ENCODE measurements at places on chromosomes 2 and 18. TPM values are rescaled to one million over a fixed set of nuclear protein-coding genes. Genes with fewer than 3 reads are reported as not detected.

The KCNE4 gene
- 2.8 TPM for polyA plus RNA-seq

The CAPN13 gene
- 18.3 TPM for polyA plus RNA-seq

The SGPP2 gene
- 0.80 TPM for polyA plus RNA-seq

- H3K36me3 ChIP-seq, result no peaks in the 10 kb centered on the region
- no peaks in the 10 kb centered on the region for H3K27me3 ChIP-seq
- H3K4me1 ChIP-seq, result no peaks in the 10 kb centered on the region
- H3K27ac ChIP-seq, result no peak overlapping the region
Observed at GRCh38 chr2:230976671-230977171, 19.2 kb upstream of the SPATA3 start.

- peak; percentile 12 for DNase-seq
- no peak overlapping the region for H3K4me3 ChIP-seq
- H3K4me1 ChIP-seq, result no peaks in the 10 kb centered on the region
Observed at GRCh38 chr2:23595601-23596251, 210.7 kb downstream of the KLHL29 start.

- H3K4me3 ChIP-seq, result peak overlapping the region; percentile 91
- no peak for DNase-seq
- no peaks in the 10 kb centered on the region for H3K36me3 ChIP-seq
- no peak overlapping the region for H3K27ac ChIP-seq
- H3K27me3 ChIP-seq, result no peaks in the 10 kb centered on the region
Observed at GRCh38 chr2:240569998-240570530, 1.8 kb downstream of the RNPEPL1 start.
